ENCODE measurements at places on chromosomes 5 and 9.

GRCh38 chr9:36102742-36103495, 33.6 kb upstream of the GLIPR2 start:
- DNase-seq, result peak; percentile 85

DNA sequence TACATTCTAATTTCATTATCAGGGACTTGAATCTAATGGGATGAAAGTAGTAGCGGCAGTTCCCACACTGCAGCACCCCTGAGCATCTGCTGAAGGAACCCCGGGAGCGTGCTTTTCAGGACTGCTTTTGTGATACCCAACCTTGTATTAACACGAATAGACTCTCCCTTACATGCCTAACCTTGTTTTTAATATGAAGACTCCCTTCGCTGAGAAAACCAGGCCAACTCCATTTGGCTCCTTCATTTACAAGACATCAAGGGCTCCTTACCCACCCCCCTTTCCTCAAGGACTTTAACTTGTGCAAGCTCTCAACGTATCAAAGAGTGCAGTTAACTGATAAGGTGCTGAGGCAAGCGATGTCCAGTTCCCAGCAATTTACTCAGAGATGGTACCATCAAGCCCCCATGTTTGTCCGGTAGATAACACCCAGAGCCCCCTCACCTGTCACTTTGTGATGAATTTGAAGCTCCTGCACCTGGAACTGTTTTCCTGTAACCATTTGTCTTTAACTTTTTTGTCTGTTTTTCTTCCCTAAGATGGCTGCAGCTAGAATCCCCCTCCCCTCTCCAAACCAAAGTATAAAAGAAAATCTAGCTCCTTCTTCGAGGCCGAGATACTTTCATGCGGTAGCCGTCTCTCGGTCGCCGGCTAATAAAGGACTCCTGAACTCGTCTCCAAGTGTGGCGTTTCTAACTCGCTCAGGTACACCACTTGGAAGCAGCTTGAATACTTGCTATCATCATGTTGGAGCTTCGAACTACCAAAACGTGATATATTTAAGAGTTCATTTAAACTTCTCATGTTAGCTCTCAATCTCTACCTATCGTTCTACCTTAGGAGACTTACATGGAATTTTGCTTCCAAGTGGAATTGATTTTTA, 10.7 kb downstream of the HNRNPH1 start:
- DNase-seq, result no peak

DNA sequence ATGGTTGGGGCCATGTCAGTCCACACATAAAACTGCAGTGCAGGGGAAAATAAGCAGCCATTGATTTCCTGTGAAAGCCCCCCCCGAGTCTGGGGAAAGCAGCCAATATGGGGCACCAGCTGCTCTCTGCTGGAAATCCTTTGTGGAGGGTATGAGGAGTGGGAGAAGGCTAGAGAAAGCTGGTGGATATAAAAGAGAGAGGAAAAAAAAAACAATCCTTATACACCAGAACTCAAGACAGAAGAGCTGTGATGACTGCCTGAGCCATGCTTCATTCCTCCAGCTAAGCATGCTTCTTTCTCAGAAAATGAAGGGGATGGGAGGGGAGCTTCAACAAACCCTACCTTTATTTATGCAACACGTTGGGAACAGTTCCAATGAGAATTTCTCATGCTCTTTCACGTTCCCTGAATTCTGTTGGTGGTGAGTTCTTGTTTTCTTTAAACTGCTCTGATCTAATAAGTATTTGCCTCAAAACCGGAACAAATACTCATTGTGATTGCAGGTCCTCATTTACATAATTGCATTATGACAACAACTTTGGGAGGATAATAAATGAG, 688.0 kb upstream of the SEMA6A start:
- no peak for DNase-seq

DNA sequence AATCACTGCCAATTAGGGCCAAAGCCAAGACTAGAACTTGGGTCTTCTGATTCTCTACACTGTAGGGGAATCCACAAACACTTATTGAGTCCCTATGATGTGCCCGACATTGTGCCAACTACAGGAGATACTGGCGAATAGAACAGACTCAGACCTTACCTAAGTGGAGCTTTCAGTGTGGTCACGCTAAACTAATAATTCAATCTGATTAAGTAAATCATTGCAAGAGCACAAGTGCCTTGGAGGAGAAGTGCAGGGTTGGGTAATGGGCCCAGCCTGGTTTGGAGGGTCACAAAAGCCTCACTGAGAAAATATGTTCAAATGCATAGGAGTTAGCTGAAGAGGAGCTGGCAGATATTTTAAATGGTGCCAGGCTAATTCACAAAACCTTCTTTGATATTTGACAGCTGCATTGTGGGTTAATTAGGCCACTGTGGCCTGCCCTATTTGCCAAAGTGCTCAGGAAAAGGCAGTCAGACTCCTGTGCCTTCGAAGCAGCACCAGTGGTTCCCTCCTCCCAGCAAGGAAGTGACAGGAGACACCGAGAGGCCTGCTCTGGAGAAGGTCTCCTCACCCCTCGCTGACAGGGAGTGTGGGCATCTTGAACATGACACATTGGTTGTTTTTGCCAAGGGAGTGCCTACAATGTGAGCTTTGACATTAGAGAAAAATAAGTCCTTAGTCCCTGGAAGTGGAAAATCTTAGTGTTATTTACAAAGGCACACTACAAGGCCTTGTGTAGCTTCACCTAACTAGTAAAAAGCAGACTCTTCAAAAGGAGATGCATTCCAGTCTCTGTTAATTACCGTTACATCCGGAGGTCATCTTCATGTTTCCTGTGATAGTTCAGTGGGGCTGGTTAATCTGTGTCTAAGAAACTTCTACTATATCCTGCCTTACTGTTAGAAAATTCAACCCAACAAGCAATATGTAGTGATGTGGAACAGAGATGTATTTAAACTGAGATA, 24.1 kb upstream of the TRAF1 start:
- DNase-seq, result peak; percentile 35

DNA sequence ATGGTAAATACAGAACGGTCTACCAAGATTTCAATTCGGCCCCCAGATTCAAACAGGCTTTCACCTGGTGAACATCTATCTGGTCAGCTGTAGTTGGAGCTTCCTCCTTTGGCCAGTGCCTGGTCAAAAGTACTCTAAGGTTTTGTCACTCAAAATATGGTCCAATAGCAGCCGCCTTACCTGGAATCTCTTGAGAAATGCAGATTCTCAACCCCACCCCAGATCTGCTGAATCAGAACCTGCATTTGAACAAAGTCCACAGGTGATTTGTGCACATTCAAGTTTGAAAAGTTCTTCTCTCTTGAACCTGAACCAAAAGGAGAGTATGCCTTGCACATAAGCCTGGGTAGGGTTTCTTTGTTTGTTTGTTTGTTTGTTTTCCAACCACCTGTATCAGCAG, 17.6 kb upstream of the WHRN start:
- no peak for DNase-seq

DNA sequence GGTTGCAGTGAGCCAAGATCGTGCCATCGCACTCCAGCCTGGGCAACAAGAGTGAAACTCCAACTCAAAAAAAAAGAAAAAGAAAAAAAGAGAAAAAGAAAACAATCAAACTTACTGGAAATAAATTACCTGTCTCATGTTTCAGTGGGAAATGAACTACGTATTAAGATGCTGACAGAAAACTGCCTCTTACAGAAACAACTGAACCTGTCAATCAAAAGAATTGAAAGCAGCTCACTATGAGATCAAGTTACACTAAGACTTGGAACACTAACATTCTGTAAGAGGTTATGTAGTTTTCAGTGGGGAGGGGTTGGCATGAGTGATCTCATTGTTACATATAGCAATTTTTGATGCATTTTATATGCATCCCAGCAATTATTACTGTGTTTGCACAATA, 64.4 kb upstream of the SPATA31E1 start:
- no peak for DNase-seq

- DNase-seq, result no peak
These were observed 3.7 kb downstream of the CERCAM start for GRCh38 chr9:128424268-128424780.

DNA sequence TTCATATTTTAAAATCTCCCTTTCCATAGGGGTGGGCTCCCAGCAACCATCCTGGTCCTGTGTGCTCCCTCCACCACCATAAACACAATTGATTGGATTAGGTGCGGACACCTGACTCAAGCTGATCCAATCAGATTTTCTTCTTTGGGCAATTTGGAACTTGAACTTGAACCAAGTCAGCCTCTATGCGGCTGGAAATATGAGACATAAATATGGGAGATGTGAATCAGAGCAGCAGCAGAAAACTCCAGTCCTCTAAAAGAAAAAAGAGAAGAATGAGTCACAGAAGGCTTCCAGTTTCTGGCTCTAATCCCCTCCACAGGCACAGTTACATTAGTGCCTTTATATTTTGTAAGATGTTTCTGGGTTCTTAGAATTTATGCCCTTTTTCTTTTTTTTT, 306.6 kb downstream of the MLLT3 start:
- no peak for DNase-seq

GRCh38 chr9:81719972-81720371, 30.6 kb upstream of the TLE1 start:
- DNase-seq, result no peak

DNA sequence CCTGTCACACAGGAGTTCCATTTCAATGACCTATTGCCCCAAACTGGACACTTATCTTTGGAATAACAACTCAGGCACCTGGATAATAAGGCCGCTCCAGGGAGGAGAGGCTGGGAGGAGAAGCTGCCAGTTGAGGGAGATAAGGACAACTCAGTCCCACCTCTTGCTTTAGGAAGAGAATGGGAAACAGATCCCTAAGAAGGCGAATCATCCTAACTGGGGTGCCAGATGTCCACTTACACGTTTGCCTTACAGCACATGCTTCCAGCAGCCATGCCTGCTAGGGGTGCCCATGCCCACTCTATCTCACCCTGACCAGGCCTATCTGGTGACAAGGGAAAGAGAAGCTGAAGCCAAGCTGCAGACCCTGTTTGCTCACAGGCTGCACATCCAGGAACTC, 6.5 kb downstream of the HK3 start:
- DNase-seq, result no peak

DNA sequence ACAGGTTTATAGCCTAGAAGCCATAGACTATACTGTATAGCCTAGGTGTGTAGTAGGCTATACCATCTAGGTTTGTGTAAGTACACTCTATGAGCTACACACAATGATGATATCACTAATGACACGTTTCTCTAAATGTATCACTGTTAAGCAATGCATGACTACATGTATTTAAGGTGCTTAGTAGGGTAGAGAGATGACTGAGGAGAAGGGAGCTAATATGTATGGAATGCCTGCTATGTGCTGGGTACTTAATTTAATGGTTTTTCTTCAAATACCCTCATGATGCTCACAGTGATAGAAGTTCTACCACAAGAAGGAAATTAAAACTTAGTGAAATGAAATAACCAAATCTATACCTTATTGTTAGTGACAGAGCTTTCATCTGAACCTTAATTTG, 1785.5 kb downstream of the EFNA5 start:
- DNase-seq, result no peak

GRCh38 chr9:82670000-82670399, 392.9 kb downstream of the RASEF start:
- DNase-seq, result no peak

DNA sequence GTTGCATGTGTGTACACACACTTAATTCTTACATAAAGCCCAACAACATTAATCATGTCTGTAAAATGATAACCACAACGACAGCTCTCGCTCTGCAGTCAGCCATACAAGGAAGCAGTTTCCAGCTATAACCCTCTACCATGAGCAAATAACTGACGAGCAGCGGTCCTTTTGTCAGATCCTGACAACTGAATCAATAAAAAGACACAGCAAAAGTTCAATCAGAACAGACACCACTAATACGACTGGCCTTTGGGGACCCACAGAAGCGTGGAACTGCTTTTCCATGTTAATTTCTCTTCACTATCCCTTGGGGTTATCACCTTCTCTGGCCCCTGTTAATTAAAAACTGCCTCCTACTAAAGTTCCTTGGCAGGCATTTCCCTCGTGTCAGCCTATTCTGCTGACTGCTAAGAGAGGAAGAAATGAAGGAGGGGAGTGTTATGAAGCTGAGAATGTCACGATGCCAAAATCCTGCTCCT, 722.8 kb upstream of the GRAMD2B start:
- peak; percentile 96 for DNase-seq

DNA sequence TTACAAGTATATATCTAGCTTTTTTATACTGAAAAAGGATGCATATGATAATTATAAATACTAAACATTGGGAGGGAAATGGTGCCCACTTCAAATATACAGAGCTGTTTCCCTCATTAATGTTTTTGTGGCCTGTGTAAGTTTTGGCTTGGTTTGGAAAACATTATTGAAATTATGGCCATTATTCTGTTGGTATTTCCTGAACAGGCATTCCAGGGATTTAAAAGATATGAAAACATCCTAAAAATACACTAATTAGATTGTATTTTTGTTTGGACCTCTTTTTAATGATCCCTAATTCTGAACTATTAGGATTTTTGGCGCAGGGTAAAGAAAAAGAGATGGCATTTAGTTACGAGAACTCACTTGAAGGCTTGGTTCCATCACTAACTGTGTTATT, 50.9 kb downstream of the CLINT1 start:
- no peak for DNase-seq

- DNase-seq, result no peak
These were observed 2.9 kb downstream of the NSMF start for GRCh38 chr9:137456061-137456863.

DNA sequence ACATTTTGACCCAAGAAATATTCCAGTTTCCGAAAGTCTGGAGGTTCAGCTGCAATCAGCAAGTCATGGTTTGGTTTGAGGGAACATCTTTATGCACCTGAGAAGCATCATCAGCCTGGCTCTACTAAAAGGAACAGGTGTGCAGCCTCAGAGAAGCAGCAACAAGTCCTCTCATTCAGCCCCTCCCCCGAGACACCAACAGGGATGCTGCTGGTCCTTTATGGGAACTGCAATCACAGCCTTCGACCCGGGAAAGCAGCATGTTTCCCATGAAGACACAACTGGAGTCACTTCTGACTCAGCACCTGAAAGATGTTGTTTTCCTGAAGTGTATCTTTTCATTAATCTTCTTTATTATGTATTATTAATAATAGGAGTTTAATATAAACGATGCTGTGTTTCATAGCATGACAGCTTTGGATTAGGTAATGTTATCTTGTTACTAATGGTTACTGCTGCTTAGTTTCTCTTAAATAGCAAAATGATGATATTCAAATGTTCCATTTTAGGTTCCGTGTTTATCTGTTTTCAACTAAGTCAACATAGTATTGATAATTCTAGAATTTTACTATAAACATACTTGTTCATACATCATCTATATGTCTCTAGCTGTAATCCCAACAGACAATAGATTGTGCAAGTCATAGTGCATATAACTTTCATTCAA, 15.6 kb upstream of the NREP start:
- DNase-seq, result no peak

GRCh38 chr5:14915291-14915952, 43.8 kb upstream of the ANKH start:
- DNase-seq, result no peak

GRCh38 chr9:37293664-37294524, 128.6 kb upstream of the GRHPR start:
- no peak for DNase-seq

DNA sequence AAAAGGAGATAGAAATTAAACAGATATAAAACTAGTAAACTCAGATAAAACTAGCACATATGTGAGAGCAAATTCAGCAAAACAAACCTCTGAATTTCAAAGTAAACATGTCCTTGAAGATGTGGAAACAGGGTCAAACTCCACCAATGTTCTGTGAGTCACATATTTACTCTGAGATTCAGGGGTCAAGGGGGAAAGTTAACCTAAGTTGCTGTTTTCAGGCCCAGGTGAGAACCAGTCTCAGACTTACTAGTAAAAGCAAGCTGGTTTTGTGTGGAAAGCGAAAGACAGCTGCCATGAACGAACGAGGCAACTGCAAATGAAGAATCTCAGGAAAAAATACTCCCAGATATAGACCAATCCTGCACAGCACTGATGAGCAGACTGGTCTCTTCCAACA, 29.0 kb downstream of the PSMB7 start:
- DNase-seq, result no peak
